M059J (cell line): ENCODE measurements at places on chromosomes 4 and X.

GRCh38 chrX:78506248-78506647 lies 152.9 kb downstream of the RTL3 start:
- DNase-seq = no peak

- peak; percentile 64 for DNase-seq
These were observed 59.8 kb downstream of the CPLX1 start for GRCh38 chr4:766152-766515.

DNA sequence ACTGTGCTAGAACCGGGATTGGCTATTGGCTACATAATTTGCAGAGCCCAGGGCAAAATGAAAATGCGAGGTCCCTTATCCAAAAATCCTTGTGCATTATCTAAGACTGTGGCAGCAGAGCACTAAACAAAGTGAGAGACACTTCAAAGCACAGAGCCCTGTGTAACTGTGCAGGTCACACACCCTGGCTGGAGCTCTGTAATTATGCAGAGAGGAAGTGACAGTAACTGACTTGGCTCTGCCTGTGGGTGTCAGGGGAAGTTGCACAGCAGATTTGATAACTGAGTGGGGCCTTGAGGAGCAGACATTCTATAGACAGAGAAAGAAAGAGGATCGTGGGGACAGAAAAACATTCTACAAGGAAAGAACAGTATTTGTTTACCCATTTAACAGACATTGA lies 173.5 kb upstream of the FMR1 start:
- no peak for DNase-seq

DNA sequence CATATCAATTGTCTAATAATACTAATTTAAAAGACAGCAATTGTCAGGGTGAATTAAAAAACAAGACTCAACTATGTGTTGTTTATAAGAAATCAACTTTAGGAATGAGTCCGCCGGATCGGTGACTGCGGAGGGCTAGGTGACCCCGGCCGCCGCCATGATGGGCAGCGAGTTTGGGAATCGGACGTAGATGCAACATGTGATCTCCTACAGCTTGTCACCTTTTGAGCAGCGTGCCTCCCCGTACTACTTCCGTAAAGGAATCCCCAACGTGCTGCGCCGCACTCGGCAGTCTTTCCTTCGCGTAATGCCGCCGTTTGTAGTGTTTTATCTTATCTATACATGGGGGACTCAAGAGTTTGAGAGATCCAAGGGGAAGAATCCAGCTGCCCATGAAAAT lies 742.5 kb upstream of the PABPC4L start:
- no peak for DNase-seq

- DNase-seq = no peak
These were observed 169.1 kb downstream of the KCTD8 start for GRCh38 chr4:44279469-44279868.

DNA sequence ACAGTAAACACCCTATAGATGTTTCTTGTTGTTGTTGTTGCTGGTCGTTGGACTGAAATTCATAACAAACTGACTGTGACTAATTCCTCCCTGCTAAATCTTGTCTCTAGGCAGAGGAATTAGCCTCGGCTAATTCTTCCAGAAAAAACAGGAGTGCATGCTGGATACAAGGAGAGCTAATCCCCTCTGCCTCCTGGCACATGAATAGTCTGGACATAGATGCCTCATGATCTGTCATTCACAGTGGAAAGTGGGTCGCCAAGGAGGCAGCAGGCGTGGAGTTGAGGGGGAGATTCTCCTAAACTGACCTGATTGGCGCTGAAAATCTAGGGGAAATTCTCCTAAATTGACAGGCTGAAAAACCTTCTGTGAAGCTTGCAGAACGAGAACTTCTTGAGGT lies 220.1 kb downstream of the DCTD start:
- DNase-seq = no peak

DNA sequence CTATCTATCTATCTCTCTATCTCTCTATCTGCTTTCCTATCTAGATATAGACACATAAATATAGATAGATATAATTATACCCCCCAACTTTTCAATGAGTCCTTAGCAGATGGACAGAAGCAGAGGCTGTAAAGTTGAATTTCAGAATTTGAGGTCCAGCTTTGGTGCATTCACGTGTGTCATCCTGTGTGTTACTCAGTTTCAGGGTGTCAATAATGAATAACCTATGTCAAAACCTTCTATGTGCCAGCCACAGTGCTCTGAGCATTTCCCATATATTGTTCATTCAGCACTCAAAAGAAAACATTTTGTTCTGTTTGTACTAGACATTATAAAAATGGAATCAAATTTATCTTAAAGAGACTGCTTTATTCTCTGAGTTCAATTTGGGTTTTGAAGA lies 310.0 kb downstream of the ARHGAP24 start:
- DNase-seq = no peak

- DNase-seq = peak; percentile 2
These were observed 3.1 kb downstream of the CXXC4 start for GRCh38 chr4:104491481-104492182.

DNA sequence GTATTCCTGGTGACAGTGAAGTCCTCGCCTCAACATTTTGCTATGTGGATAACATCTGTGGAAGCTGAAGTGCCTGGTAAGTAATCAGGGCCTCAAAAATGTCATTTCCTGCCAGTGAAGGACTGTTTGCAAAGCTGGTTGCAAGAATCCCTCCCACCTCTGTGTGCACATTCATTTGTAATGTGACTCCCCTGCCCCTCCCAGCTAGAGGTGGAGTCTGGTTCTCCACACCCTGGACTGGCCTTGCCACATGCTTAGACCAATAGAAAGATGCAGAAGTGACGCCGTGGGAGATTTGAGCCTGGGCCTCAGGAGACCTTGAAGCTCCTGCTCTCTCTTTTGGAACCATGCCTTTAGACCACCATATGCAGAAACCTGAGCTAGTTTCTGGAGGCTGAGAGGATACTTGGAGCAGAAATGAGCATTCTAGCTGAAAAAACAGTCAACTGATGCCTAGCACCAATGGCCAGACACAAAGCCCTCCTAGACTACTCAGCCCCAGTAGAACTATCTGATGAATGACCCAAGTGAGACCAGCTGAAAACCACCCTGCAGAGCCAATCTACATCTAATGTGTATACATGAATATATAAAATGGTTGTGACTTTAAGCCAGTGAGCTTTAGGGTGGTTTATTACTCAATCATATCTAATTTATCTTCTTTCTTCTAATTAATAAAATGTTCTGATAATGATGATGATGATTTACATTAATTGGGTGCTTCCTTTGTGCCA lies 47.8 kb upstream of the CRMP1 start:
- no peak for DNase-seq

DNA sequence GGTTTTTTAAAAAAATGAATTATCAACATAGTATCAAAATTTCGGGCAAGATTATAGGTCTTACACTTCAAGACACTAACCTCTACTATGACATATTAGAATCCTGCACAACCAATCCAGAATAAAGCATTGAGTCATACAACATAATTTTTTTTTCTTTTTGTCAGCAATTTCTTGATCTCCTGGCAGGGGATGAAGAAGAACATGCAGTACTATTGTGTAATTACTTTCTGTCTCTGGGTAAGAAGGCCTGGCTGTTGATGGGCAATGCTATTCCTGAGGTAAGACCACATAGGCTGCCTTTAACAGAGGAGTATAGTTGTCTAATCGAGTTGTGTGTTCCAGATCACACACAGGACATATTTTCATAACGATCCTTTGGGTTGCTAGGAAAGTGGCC lies 67.5 kb downstream of the FBXL5 start:
- no peak for DNase-seq

DNA sequence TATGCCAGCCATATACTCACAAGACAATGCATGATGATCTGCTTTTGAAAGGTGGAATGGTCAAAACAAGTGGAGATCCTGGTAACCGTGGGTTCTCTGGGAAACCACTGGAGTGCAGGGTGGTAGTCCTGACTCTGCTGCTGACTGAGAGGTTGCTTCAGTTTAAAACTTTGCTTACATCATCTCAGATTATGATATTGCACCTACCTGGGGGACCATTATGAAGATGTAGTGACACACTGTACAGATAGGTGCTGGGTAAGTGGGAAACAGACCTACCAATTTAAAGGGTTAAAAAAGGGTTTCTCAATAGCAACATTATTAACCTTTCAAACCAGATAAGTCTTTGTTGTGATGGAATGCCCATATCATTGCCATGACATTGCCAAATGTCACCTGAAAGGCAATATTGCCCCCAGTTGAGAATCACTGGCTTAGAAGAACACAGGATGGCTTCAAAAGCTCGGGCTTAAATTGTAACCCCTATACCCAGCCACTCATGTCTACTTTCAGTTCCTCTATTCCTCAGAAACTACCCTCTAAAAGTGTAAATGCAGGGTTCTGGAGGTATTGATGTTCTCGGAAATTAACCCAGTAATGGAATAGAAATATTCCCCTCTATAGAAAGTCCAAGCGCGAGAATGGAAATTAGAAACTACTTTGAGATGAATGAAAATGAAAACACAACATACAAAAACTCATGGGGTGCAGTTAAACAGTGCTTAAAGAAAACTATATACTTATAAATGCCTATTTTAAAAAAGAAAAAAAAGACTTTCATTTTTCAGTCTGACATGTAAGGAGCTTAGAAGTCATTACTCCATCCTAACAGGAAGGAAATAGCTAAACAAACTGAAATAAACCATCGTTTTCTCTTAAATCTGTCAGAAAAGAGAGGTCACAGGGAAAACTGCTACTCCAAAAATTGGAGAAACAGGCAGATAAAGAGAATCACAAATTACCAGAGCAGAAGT lies 65.8 kb downstream of the ARHGEF6 start:
- no peak for DNase-seq
